ENCODE measurements at places on chromosomes 12 and 14.

GRCh38 chr12:52879394-52880351, 25.2 kb downstream of the KRT8 start:
- DNase-seq = peak; percentile 89

DNA sequence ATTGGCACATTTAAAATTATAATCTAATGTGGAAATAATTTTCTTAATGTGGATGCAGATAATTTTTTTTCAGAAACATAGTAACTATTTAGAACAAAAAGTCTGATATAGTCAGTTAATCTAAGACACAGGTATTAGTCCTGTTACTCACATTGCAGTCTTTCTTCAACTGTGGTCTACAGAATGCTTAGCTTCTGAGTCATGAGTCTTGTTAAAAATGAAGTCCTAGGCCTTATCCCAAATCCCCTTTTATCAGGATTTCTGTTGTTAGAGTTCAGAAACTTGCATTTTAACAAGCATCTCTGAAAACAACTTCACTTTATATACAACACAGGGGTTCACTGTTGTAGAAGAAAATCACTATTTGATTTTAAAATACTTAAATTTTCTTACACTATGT, 112.2 kb downstream of the SLC16A7 start:
- DNase-seq = no peak

- no peak for DNase-seq
These were observed 12.4 kb downstream of the CCDC92 start for GRCh38 chr12:123960029-123960735.

DNA sequence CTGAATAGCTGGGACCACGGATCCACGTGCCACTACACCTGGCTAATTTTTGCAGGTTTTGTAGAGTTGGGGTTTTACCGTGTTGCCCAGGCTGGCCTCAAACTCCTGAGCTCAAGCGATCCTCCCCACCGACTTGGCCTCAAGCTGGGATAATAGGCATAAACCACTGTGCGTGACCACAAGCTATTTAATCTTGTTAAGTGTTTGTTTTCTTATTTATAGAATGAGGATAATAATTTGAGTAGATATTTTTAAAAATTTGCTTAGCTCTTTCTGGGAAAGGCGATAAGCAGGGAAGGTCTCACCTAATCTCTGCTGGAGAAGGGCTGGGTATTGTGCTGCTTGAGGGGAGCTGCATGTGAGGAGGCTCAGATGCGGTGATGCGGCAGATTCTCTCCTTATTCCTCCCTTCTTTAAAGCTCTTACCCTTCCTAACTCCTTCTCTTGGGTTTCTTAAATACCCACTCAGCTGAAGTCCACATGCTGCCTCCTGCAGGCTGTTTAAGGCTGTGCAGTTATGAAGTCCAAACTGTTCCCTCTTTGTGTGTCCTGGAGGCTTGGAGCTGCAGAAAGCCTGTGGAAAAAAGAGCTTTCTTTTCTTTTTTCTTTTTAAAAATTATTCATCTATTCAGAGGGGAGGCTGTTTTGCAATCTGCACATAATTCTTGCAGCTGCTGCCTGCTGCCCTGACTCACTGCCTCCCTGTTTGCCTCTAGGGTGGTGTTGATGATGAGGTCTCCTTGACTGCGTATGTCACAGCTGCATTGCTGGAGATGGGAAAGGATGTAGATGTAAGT, 37.9 kb downstream of the A2ML1 start:
- peak; percentile 84 for DNase-seq

- DNase-seq = no peak
These were observed 73.0 kb downstream of the FUT8 start for GRCh38 chr14:65485516-65485915.

GRCh38 chr14:20630340-20631022, 11.0 kb downstream of the OR6S1 start:
- no peak for DNase-seq

DNA sequence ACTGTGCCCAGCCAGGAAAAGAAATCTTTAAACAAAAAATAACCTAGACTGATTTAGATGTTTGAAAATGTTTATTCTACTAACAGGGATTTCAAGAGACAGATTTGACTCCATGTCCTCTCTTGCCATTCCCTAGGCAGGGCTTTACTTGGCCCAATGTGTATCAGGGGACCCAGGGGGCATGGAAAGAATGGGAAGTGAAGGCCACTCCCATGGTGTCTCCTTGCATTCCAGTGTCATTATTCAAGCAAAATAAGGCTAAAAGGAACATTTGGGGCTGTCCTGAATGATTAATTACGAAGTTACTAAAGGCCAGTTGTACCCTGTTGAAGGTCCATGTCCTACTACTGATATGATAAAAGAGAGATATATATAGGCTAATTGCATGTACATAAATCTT, 151.9 kb upstream of the ATF7IP start:
- DNase-seq = no peak

DNA sequence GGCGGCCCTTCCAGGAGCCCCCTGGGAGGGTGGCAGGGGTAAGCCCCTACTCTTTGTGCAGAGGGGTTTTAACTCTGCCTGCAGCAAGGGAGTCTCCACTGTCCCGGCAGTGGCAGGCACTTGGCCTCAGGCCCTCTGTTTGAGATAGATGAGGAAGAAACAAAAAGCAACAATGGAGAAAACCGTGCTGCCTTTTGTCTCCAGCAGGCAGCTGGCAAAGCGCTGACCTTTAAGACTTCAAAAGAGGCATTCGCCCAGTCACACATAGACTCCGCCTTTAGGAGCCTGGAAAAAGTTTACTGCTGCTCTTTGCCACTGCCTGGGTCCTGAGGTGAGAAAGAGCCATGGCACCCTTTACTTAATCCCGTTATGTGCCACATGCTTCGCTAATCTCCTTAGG, 158.2 kb upstream of the NTF3 start:
- no peak for DNase-seq

- DNase-seq = no peak
These were observed 43.1 kb upstream of the KRR1 start for GRCh38 chr12:75554556-75554880.

DNA sequence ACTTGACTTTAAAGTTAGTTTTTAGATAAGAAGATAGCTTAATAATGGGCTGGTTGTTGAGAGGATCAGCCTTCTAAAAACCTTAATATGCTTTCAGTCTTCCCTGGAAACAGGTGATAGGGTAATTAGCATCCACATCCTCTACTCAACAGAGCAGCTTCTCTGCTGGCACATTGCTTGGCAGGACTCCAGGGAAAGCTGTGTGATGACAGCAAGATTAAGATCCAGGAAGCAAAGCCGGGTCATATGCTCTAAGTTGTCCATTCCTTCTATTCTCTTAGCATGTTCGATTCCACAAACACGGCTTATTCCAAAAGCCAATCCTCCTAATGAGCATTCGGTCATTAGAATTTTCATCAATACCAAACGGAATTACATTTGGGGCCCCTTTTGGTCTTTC, 87.0 kb downstream of the HMGA2 start:
- DNase-seq = no peak

- no peak for DNase-seq
These were observed 11.4 kb upstream of the BCAT1 start for GRCh38 chr12:24960222-24960855.

GRCh38 chr14:97477353-97477752, 680.2 kb downstream of the VRK1 start:
- DNase-seq = no peak

- no peak for DNase-seq
These were observed 630 bp downstream of the PLEKHH1 start for GRCh38 chr14:67533754-67534085.

DNA sequence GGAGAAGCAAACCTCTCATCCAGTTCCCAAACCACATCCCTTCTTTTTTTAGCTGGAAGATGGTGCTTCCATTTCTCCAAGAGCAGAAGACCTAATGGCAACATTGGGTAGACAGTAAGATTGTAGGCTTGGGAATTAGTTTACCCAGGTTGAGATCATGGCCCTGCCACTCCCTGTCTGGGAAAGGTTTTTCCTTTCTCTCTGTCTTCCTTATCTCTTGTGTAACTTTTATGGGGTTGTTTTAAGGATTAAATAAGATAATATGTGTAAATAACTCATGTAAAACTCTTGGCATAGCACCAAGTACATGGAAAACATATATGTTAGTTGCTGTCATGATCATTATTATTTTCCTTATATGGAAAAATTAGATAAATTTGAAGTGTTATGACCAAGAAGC, 23.2 kb upstream of the PSMA6 start:
- no peak for DNase-seq

DNA sequence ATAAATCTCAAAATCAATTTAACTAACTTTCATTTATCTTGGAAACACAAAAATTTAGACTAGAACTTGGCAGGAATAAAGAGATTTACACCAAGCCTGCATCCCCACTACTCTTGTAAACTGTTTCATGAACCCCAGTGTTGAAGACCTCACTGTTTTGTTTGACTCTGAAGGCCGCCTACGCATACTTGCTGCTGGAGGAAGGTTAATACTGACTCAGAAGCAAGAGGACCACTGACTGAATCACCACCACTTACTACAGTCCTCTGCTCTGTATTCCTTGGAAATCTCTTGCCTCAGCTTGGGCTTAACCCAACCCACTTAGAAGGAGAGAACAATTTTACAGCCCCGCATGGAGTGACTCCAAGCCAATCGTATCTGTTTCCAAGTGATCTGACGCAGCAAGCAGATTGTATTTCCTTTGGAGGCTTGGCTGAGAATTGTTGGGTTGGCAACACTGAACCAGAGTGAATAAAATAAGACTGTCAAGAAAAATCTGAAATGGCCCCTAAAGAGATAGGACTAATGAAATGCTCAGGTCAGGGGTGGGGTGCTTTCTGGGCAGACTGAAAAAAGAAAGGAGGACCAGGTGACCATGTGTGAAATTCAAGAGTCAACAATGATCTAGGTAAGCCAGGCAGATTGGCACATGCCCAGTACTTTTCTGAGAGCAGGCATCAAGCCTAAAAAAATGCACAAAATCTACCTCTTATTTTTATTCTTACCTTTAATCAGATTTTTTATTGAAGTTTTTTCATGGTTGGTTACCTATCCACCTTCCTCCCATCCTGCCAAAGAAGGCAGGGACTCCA, 248.6 kb downstream of the ZFP36L1 start:
- no peak for DNase-seq

DNA sequence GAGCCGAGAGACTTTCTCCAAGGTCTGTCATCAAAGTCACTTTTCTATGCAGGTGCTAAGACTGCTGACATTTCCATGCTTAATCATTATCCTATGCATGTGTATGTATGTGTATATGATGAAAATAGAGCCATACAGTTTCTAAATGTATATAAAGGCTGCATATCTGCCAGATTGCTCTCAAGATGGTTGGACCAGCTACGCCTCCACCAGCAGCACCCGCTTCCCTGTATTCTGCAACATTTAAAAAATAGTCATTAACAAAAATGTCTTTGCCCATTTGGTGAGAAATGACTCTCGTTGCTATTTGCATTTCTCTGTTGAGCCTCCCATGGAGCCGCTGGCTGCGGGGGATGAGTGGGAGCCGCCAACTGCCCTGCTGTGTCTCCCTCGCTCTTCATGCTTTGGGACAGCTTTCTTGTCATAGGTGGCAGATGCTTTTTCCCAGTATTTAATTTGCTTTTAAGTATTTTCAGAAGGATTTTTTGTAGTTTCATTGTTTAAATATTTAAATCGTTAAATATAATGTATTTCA, 54.7 kb downstream of the DYNC1H1 start:
- DNase-seq = no peak

GRCh38 chr14:51401272-51401671, 161.2 kb downstream of the TMX1 start:
- DNase-seq = no peak

DNA sequence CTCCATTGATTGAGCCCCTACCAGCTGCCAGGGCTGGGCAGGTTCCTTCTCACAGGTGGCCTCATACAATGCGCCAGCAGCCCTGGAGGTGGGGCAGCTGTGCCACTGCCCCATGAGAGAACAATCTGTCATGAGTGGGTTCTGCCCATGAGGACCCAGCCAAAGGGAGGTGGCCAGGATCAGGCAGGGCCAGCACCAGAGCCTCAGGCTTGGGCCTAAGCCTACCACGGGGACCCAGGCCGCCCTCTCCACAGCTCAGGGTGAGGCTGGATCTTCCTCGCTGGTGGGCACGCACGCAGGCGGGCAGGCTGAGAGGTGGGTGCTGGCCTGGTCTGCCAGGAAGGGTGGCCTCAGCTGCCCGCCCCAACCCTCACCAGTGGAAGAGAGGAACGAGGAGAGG, 110.7 kb downstream of the KIF26A start:
- DNase-seq = no peak

DNA sequence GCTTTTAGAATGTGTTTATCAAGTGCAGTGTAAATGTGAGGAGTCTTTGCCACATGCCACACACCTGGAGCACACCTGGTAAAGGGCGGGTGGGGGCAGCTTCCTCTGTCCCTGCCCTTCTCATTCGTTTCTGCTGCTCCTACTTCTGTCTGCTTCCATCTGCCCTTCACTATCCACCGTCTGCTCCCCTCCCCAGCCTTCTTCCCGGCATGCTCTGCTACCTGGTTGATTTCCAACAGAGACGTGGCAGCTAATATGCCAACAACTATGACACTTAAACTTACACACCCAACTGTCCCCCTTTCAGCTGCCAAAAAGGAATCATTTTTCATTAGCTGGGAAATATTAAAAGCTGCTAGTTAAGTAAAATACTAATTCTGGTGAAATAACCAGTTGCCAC, 9.1 kb upstream of the CARMIL3 start:
- no peak for DNase-seq

- no peak for DNase-seq
These were observed 61.1 kb downstream of the HRK start for GRCh38 chr12:116820064-116820656.

- no peak for DNase-seq
These were observed 2.4 kb downstream of the AKT1 start for GRCh38 chr14:104792945-104793702.

DNA sequence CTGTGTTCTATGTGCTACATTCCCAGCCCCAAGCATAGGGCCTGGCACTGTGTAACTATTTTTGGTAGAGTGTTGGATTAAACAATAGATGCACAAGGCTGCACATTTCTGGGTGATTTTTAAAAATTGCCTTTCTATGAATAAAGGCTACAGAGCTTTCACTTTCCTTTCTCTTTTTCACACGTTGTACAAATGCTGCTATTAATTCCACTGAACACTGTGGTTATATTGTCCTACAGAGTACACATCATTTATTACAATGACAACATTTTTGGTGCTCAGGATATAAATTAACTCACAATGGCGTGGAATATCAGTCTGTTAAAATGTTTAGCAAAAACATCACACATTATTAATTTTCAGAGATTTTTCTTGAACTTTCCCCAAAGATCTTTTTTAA, 3.6 kb upstream of the EML1 start:
- no peak for DNase-seq

Data from NCI-H1417 (cell line).